ENCODE measurements at places on chromosomes 3 and 15.

GRCh38 chr3:124451630-124452317, 278.5 kb upstream of the UMPS start:
- no peak for DNase-seq

GRCh38 chr3:28348265-28348628, 274 bp upstream of the ZCWPW2 start:
- DNase-seq: no peak

DNA sequence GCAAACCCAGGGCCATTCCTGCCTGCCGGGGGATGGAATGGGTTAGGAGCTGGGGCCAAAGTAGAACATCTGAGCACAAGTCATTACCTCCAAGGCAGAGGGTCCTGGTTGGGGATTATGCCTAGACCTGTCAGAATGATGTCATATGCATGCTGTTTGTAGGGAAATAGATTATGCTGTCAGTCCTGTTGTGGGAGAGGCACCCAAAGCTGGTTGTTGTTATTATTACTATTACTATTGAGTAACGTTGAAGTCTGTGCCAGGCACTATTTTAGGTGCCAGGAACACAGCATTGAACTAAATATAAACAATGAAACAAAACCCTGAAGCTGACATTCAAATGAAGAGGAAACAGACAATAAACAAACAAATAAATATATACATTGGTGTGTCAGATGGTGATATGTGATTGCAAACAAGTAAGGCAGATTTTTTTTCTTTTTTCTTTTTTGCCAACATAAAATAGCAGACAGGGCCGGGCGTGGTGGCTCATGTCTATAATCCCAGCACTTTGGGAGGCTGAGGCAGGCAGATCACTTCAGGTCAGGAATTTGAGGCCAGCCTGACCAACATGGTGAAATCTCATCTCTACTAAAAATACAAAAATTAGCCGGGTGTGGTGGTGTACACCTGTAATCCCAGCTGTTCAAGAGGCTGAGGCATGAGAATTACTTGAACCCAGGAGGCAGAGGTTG, 2.0 kb downstream of the P4HTM start:
- no peak for DNase-seq

DNA sequence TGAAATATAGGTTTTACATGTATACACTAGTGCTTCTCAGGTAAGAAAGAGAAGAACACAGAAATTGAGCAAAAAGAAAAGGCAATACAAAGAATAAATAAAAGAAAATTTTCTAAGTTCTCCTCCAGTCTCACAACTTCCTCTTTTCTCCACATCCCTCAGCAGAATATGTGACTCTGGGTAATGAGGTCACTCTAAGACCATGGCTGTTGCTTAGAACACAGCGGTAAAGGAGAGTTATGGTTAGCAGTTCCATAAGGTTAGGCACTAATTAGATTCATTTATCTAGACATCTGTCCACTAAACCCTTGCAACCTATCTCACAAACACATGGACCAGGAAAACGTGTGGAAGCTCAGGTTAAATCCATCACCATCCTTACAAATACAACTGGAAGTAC, 47.9 kb downstream of the IGSF11 start:
- DNase-seq: no peak

DNA sequence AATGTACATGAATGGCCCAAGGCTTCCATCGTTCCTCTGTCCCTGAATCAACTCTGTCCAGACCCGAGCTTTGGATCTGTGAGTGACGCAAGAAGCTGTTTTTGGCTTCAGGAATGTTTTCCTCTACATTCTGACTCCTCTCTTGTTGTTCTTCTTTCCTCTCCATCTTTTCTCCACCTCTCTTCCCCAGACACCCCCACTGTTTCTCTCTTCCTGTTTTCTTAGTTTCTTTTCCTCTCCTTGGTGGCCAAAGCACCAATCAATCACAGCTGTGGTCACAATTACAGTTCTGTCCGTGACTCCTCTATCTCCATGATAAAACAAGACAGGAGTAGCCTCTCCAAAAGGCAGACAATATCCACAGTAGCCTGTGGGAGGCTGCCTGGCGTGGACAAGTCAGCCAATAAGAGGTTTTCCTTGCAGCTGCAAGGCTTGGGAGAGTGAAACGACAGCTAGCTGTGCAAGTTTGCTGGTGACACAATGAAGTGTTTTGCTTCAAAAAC, 4.9 kb upstream of the TMEM212 start:
- no peak for DNase-seq

DNA sequence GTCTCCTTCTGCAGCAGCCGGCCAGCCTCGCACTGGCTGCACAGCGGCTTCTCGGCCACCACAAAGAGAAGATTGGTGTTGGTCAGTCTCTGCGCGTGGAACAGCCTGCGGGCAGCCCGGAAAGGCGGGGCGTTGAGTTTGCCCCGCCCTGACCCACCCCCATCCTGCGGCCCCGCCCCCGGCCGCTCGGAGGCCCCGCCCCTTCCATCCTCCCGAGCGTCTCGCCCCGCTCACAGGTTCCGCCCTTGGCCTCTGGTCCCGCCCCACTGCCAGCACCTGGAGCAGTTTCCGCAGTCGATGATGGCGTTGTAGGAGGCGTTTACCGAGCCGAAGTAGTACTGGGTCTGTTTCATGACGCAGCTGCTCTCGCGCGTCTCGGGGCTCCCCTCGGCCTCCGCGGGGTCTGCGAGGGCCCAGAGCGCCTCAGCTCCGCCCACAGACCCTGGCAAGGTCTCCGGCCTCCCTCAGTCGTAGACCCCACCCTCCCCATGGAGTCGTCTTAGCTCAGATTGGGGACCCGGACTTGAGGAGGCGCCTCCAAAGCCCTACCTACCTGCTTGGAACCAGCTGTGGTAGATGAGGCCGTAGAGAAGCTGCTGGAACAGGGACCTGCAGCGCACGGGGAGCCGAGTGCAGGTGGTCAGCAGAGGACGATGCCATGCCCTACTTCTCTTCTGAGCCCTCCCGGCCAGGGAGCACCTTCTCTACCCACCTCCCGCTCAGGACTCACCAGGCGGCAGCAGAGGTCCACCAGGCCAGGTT, 5.9 kb upstream of the TMEM115 start:
- DNase-seq: no peak

DNA sequence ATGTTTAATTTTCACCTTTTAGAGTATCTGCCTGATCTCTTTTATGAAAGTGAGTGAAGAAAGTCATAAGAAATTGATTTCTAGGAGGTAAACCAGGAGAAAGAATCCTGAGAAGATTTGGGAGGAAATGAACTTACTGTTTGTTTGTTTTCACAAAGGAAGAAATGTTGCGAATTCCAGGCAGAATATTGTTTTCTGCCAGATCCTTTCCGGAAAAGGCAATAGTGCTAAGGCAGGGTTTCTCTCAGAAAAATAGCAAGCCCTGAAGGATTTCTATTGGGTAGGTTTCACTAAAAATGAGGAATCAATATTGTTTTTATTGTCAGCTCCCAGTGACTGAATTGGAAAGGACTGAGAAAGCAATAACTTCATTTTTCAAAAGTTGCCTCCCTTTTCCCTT, 85.7 kb upstream of the TGFBR2 start:
- no peak for DNase-seq

GRCh38 chr3:164620423-164620822, 457.9 kb downstream of the SI start:
- DNase-seq: no peak

DNA sequence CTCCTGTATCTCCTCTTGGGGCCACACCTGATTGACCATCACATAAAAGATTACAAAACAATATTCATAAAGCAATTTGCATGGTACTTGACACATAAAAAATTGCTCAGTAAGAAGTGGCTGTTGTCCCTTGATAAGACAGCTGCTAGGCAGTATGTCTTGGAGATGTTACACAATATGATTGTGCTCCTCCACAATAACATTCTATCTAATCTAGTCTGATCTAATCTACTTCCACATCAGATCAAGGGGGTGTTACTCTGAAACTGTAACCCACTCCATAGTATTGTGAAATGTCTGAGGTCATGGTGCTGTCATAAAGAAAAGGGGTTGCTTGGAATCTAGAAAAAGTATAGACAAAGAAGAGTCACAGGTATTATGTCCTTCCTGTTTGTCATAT, 23.4 kb upstream of the AQP9 start:
- no peak for DNase-seq

DNA sequence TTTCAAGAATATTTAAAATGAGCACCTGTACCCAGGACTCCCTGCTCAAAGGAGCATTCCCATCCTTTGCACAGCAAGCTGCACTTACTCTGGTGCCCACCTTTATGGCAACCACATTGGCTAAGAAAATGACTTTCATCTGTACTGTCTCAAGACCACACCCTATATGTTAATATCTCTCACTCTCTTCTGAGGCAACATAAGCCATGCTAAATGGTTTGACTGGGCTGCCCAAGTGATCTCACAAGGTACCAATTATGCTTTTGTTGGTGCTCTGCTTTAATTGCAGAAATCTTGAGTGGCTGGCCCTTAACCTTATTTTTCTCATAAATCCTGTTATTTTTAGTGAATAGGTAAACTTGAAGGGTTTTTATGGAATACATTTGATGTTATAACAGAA, 17.7 kb downstream of the RYK start:
- no peak for DNase-seq

GRCh38 chr3:36786921-36787890, 22.9 kb upstream of the DCLK3 start:
- DNase-seq: no peak

- no peak for DNase-seq
These were observed 294.4 kb upstream of the SLCO3A1 start for GRCh38 chr15:91559066-91559465.

DNA sequence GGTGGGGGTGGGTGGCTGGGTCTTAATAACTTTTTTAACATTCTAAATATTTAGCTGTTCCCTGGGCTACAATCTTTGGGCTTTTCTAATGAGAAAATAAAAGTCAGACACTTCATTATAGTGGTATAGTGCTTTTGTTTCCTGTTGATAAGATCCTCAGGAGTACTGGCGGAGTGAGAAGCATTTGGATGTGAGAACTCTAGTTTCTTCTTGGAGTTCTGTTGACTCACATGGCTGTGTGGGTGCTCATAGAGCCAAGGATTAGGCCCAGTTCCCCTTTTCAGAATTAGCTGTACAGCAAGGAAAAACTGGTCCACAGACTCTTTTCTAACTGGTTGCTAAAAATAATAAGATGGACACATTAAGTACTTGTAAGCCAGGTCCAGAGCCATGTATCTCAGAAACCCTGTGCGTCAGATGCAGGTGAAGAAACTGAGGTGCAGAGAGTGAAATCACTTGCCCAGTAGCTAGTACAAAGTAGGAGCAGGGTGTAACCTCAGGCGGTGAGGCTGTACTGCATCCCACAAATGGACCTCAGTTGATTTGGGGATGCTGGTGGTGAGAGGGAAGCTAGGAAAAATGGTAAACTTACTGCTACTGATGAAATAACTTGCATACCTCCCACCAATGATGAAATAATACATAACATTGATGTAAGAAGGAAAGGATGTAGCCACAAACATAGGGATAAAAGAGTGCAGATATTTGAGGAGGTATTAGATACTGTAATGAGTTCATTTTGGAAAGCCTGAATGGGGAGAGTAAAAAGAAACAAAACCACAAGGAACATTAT, 2.3 kb downstream of the ITPR1 start:
- no peak for DNase-seq

Data from GF-D8 (cell line).